Fibroblast of lung (primary cell): ENCODE measurements at places on chromosomes 13 and 19. TPM values are rescaled to one million over a fixed set of nuclear protein-coding genes. Genes with fewer than 3 reads are reported as not detected.
A peak's percentile ranks its signal among the peaks of the same experiment; 100 is the strongest.

The S1PR2 gene
- 25.9 and 39.3 TPM in 2 replicates for total RNA-seq

The URAD gene
- not detected in 2 replicates for total RNA-seq

The LIPE gene
- total RNA-seq, result 0.51 and 1.7 TPM in 2 replicates

The EID2 gene
- total RNA-seq, result 9.1 and 10.5 TPM in 2 replicates

The SLC25A41 gene
- under 0.01 and 0.26 TPM in 2 replicates for total RNA-seq

The TMEM59L gene
- total RNA-seq, result 0.33 and 0.51 TPM in 2 replicates

The PIH1D1 gene
- 94.5 and 110 TPM in 2 replicates for total RNA-seq

The ZNF486 gene
- 4.1 and 4.6 TPM in 2 replicates for total RNA-seq

The NCCRP1 gene
- total RNA-seq, result not detected in 2 replicates

The ZNF737 gene
- total RNA-seq, result 8.5 and 12.1 TPM in 2 replicates

The RASAL3 gene
- under 0.01 TPM in 1 of 2 replicates, not detected in the other for total RNA-seq

The CACNG8 gene
- total RNA-seq, result under 0.01 TPM in 1 of 2 replicates, not detected in the other

GRCh38 chr19:27909185-27909840 is 1303.6 kb downstream of the UQCRFS1 start:
- no peak for DNase-seq

DNA sequence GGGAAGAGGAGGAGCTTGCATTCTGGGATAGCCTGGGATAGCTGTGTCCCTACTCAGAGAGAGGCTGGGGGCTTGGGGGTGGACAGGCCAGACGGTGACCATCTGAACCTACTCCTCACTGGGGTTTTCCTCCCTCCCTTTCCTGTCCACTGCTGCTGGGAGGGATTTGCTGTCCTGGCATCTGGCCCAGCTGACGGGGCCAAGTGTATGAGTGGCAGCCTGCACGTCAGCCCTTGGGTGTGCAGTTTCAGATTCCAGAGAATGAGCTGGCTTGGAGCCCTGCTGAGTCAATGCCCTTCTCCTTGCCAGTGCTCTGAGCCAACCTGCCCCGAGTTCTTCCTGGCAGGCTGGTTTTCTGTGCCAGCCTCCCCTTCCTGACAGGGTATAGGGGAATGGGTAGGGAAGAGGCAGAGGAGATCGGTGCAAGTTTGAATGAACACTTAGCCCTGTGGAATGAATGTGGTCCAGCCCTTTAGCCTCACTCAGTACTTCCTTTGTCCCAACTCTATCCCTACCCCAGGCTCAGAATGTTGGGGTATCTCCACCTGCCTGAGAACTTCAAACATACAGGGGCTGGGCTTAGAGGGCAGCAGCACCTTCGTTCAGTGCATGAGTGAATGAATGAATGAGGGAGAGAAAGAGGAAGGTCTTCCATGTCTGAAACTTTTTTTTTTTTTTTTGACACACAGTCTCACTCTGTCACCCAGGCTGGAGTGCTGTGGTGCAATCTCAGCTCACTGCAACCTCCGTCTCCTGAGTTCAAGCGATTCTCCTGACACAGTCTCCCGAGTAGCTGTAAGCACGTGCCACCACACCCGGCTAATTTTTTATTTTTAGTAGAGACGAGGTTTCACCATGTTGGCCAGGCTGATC is 1.8 kb upstream of the ANGPTL4 start:
- DNase-seq, result peak; percentile 98

DNA sequence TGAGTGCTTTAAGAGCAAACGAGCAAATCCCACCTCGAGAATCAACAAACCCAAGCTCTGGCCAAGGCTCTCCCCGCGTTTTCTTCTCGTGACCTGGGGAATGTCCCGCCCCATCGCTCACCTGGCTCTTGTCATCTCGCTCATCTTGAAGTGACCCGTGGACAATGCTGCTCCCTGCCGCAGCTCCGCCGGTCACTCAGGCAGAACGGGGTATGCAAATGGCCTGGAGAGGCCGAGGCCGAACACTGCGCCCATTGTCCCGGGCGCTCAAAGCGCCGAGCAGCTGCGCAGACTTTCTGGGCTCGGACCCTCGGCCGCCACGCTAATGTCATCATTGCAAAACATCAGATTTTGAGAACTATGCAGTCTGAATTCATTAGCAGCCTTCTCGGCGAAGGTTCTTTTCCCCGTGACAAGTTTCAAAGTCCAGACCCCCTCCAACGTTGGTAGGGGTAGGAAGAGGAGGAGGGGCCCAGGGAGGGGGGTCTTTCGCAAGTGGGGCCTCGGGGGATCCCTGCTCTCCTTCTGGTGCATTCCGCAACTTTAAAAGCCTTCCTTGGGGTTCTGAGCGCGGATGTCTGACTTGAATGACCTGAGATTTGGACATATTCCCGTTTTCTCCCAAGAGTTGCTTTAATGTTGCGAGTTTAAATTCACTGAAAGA is 39.7 kb downstream of the SOX1 start:
- DNase-seq, result no peak

DNA sequence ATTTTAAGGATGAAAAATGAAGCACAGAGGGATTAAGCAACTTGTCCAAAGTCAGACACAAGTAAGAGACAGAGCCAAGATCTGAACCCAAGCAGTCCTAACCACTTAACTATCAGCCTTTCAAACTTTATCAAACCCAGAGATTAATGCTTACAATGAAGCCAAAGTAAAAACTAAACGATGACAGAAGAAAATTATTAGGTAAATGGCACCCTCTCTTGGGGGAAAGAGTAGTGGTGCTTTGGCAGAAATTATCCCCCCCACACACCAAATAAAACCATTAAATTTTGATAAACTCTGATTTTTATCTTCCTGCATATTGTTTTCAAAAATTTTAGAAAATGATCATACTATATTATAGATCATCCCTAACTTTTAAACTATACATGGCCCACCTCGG is 329.2 kb downstream of the SLC7A1 start:
- DNase-seq, result no peak

- no peak for DNase-seq
These were observed 2.9 kb downstream of the NOTCH3 start for GRCh38 chr19:15197942-15198341.

DNA sequence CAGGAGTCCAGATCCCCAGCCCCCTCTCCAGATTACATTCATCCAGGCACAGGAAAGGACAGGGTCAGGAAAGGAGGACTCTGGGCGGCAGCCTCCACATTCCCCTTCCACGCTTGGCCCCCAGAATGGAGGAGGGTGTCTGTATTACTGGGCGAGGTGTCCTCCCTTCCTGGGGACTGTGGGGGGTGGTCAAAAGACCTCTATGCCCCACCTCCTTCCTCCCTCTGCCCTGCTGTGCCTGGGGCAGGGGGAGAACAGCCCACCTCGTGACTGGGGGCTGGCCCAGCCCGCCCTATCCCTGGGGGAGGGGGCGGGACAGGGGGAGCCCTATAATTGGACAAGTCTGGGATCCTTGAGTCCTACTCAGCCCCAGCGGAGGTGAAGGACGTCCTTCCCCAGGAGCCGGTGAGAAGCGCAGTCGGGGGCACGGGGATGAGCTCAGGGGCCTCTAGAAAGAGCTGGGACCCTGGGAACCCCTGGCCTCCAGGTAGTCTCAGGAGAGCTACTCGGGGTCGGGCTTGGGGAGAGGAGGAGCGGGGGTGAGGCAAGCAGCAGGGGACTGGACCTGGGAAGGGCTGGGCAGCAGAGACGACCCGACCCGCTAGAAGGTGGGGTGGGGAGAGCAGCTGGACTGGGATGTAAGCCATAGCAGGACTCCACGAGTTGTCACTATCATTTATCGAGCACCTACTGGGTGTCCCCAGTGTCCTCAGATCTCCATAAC is at the start of gene APOE:
Gene APOE (plus strand): TSS at position 360 of the 724 bp plus-strand sequence. CDS start 829 bp downstream, outside the sequence.
- peak; percentile 47 for DNase-seq

GRCh38 chr13:102707467-102707866 is 12.6 kb upstream of the METTL21C start:
- peak; percentile 91 for DNase-seq

DNA sequence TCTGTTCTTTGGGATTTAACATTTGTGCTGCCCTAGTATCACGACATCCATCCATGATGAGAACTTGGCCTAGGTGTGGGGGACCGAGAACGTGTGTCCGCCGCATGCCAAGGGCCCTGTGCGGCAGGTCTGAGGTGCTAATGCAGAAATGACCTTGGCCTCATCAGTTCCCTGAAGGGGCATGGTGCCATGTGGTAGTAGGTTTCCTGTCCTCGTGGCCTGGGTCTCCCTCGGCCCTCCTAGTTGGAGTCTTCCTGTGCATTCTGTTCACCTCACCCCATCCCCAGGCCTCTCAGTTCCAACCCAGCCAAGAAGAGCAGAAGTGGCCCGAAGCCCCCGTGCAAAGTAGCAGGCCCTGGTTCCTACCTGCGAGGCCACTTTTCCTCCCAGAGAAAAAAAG is 59.8 kb downstream of the GGACT start:
- no peak for DNase-seq

DNA sequence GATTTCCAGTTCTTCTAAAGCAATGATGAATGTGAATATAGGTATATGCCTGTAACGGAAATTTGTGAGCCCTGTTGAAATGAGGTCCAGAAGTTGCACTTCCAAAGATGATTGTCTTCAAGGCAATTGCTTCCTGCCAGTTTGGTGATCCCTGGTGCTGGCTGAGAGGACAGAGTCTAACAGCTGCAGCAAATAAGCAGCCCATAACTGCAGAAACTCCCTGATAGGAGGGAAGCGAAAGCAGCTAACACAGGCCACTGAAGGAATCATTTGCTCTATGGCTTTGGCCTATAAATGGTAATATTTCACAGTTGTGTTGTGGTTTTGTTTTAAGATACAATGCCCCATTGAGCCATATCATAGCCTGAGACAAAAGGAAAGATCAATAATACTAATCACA is 451.5 kb upstream of the MIR17HG start:
- no peak for DNase-seq

GRCh38 chr19:3243819-3244700 is 19.6 kb downstream of the CELF5 start:
- DNase-seq, result peak; percentile 51

- DNase-seq, result no peak
These were observed 6.8 kb downstream of the SHANK1 start for GRCh38 chr19:50712833-50713232.

GRCh38 chr13:48414501-48414900 is 1.6 kb upstream of the LPAR6 start:
- no peak for DNase-seq

DNA sequence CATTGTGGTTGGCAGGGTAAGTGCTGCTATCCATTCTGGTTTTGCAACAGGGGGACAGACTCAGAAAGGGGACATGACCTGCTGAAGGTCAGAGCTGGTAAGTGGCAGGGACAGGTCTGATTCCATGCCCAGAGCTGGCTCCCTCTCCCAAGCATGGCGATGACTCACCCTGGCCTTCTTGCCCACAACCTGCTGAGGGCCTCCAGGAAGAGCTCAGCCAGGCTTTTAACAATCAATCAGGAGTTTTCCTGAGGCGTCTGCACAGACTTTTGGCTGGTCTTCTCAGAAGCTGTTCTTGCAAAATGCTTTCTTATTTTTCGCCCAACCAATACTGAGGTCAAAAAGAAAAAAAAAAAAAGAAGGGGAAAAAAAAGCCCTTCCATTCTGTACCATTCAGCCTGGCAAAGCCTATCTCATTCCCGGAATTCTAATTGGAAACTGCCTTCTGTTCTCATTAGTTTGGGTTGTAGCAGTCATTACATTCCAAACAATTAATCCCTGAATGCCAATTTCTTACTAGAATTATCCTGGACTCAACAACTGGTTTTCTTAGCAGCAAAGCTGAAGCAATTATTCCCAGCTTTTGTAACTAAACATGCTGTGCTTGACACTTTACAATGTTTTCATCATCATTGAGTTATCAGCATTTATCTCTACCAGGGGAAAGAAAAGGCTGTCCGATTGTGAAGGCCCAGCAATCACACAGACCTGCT is 17.7 kb downstream of the SIAH3 start:
- peak; percentile 77 for DNase-seq

DNA sequence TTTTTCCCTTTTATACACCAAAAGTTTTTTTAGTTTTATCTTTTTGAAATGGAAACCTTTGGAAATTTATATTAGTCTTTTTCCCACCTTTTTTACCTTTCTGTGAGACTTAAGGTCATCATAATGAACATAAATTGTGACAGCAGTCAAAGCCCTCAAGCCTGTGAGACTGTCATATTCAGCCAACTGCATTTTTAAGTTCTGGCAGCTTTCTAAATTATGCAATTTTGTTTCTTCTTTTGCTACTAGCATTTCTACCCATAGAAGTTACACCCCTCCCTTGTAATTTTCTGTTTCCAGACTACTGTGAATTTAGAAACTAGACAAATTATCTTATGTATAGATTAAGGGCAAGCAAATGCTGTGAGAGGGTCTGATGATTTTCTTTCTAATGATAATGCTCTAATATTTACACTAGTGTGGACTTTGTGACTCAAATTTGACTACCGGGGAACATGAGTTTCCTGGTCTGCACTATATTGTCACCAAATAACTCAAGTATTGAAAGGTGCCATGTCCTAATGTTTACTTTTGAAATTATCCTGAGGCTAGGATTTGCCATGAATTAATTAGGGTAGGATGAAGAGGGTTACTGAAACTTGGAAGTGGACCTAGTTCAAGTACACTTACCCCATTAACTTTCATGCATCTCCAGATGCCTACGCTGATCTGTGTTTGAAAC is 43.7 kb downstream of the FRY start:
- no peak for DNase-seq

DNA sequence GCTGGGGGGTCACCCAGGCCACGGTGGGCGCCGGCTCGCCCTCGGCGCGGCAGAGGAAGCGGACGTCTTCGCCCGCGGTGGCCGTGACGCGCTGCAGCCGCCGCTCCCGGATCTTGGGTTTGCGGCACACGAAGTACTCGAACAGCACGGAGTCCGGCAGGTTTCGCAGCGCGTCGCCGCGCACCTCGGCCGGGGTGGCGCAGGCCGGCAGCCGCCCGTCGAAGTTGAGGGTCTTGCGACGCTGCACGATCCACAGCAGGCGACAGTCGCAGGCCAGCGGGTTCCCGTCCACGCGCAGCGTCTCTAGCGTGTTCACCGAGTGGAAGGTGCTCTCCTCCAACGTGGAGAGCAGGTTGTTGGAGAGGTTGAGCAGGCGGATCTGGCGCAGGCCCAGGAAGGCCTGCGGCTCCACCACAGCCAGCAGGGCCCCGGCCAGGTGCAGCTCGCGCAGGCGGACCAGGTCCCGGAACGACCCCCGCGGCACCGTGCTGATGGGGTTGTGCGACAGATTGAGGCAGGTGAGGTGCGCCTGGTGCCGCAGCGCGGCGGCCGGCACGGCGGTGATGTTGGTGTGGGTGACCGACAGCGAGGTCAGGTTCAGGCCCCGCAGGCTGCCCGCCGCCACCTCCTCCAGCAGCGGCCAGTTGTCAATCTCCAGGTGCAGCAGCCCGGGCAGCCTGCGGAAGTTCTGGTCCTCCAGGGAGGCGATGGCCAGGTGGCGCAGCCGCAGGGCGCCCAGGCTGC is 8.6 kb upstream of the PEAK3 start:
- no peak for DNase-seq

DNA sequence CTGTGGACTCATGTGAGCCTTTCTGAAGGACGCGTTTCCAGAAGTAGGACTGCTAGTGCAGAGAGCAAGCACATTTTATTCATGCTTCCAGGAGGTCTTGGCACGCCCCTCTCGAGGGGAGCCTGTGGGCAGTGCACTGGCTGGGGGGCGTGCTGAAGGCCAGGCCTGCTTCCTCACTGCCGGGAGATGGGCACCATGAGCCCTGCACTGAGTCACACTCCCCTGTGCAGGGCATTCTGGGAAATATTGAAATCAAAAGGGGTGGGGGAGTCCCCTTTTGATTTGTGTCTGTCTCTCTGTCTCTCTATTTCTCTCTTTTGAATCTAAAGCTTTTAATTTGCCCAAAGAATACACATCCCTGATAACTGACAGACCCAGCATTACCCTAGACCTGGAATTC is 34.0 kb downstream of the DPF1 start:
- no peak for DNase-seq

- no peak for DNase-seq
These were observed 6.7 kb upstream of the LRCH1 start for GRCh38 chr13:46546084-46546768.
